ENCODE measurements at places on chromosomes 13 and 19.

DNA sequence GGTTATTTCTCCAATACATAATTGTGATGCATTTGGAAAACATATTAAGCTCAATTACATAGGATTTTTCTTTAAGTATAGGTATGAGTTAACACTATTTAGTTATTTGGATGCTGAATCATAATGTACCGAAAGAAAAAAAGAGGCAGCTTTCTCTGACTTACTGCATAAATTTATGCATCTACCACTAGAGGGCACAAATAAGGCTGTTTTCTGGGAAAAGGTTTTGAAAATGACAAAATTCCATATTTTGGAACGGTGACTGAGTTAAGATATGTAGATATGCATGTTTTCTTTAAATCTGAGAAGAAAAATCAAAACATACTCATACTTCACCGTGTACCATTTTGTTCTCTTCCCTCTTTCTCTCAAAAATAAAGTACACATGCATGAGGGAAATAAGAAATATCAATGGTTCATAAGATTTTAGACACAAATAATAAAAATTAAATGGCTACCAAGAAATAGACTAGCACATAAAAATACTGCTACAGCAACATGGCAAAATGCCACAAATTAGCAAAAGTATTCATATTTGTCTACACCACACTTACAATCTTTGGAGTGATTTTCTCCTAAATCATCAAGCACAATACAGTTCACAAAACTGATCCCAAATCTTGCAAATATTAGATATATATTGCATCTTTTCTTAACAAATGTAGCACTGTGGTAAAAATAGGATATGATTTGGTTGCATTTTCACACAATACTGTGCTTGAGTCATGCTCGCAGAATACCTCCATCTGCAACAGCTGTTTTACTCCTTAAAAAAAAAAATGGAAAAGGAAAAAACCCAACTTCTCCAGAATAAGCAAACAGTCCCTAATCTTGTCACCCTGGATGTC lies 260.0 kb downstream of the FGF14 start:
- DNase-seq = no peak

DNA sequence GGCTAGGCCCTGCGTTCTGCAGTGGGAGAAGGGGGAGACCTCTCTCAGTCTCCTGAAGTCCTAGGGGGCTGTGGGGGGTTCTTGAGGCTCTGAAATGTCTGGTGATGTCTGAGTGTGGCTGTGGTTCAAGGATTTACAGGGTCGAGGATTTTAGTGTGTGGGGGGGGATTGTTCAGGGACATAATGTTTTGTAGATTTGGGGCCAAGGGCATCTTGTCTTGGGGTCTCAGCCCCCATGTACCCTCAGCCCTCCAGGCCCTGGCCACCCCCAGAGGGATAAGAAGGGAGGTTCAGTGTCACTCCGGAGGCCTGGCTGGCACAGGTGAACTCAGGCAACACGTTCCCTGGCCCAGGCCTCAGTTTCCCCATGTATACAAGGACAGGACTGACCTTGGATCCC lies 2.4 kb upstream of the APC2 start:
- no peak for DNase-seq

- no peak for DNase-seq
Measured at GRCh38 chr19:12997967-12998940, 3.0 kb downstream of the NFIX start.

- DNase-seq = no peak
Measured at GRCh38 chr13:100254002-100254401, 165.1 kb downstream of the PCCA start.

DNA sequence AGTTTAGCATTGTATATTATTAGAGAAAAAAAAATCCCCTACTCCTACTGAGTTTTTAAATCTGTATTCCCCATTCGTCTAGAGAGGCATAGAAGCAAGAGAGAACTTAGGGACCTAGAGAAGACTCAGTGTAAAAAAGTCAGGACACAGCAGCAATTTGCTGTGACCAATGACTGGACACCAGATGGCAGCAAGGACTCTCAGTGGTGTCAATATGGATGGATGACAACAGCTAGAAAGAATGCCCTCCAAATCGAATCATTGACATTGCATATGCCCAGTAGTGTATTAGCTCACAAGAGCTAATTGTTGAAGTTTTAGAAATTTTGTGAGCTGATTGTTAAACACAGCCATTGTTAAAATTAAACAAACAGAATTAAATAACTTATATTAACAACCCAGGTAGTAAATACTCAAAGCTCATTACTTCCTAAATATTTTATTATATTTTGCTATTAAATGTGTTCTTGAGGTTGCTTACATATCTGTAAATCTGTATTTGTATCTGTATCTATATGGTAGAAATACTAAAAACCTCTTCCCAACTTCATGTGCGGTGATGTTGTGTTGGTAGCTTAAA lies 43.9 kb downstream of the SIAH3 start:
- DNase-seq = no peak

DNA sequence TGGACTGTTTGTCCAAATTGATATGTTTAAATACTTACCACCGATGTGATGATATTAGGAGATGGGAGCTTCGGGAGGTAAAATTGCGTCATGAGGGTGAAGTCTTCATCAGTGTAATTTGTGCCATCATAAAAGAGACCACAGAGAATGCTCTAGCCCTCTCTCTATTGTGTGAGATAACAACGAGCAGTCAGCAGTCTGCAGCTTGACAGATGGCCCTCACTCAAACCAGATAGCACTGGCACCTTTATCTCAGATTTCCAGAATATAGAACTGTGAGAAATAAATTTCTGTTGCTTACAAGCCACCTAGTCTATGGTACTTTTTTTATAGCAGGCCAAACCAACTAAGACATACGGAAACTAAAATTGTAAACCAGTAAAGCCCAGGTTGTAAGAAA lies 1718.9 kb upstream of the MIR17HG start:
- no peak for DNase-seq

DNA sequence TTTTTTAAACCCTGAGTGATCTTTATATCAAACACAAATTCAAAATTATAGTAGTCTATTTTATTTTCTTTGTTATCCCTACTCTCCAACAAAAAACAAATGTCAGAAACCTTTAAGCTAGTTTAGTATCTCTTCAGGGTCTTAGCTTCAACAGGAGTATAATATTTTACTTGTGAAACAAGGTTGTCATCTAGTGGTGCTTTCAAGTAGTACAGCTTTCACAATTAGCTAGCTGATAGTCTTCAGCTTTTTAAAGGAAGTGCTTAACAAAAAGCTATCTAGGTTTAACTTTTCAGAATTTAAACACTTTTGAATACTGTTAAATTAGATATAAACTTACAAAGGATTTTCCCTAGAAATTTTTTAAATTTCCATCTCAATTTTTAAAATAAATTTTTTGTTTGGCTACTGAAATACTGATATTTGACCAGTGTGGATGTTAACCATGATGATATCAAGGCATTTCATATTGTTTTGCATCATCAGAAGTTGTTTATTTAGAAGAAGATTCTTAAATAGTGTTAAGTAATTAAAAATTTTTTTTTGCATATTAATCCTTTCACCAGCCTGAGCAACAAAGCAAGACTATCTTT lies 34.2 kb downstream of the TDRD3 start:
- DNase-seq = no peak

DNA sequence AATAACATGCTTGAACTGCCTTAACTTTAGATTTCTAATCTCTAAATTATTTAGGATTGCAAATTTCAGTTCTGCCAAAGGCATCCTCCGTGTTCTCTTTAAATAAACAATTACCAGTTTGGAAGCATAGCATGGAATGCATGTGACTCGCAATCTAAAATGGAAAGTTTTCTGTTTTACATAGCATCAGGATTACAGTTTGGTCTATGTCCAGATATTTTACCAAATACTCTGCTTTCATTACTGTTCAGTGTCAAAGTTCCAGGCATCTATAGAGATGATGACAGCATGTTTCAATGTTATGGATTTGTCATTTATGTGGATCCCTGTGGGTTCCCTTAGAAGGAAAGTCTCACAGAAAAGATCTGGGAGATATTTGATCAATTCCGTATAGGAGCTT lies 16.8 kb downstream of the FLT1 start:
- no peak for DNase-seq

DNA sequence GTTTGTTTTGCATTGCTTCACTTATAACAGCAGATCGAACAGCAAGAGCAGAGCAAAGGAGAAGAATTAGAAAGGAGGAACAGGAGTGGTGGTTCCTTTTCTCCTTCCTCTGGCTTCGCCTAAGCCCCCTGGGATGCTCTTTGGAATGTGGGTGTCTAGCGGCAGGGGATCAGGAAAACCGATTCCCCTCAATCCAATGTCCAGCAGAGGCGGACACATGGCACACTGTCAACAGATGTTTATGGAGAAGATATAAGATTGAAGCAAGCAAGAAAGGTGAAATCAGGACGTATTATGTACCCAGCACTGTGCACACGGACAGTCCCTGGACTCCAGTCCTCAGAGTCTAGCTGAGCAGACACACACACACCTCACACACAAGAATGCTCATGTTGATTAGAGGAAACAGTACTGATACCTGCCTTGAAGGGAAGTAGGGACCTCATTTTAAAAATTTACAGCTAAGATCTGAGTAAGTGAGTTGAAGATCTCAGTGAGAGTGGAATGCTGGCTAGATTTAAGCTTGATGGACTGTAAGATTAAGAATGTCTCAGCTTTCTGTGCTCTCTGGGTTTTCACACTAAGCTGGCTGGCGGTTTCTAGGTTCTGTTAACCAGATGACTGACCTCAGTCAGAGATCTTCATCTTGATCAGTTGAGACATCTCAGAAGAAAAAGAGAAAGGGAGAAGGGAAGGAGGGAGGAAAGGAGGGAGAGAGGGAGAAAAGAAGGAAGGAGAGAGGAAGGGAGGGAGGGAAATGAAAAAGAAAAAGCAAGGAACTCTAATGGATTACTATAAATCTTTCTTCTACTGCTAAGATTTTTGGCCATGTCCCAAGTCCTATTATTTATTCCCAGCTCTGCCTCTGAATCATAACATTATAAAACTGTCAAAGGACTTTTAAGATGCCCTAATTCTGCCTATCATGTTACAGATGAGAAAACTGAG lies 44.8 kb downstream of the FLT1 start:
- no peak for DNase-seq

DNA sequence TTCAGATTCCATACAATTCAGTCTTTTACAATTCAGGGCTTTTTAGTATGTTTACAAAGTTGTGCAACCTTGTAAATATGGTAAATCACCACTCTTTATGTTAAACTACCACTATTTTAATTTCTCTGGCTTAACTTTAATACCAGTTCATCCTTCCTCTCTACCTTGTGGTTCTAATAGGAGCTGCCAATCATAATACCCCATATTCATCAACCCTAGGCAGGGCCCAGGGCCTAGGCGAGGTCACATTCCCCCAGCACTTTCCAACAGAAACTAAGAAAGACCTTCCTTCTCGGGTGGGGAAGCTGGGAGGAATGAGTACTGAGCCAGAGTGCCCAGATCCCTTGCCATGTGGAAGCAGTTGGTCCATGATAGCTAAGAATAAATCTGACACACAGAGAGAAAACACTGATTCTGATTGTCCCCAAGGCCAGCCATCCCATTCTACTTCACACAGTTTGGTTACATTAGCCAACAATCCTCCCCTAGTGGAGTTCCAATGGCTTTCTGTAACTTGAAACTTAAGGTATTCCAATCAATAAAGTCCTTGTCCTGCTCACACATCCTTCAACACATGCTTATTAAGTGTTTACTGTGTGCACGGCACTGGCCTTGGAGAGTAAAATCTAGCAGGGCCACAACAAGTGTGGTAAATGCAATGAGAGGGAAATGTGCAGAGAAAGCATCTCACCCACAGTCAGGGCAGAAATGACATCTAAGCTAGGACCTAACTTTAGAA lies 76.8 kb downstream of the NUFIP1 start:
- no peak for DNase-seq

GRCh38 chr19:1080360-1081161 lies 13.6 kb downstream of the ARHGAP45 start:
- DNase-seq = no peak

DNA sequence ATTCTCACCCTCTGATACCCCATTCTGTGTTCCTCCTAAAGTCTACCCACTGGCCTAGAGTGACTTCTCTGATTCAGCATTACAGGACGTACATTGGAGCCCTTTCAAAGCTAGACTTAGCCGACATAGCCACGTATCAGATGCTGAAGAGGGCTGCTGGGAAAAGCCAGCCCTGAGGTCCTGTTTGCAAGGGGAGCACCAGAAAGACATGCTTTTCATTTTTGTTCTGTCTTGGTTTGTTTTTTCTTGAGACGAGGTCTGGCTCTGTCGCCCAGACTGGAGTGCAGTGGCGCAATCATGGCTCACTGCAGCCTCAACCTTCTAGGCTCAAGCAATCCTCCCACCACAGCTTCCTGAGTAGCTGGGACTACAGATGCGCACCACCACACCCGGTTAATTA lies 6.3 kb upstream of the ZSWIM4 start:
- no peak for DNase-seq

DNA sequence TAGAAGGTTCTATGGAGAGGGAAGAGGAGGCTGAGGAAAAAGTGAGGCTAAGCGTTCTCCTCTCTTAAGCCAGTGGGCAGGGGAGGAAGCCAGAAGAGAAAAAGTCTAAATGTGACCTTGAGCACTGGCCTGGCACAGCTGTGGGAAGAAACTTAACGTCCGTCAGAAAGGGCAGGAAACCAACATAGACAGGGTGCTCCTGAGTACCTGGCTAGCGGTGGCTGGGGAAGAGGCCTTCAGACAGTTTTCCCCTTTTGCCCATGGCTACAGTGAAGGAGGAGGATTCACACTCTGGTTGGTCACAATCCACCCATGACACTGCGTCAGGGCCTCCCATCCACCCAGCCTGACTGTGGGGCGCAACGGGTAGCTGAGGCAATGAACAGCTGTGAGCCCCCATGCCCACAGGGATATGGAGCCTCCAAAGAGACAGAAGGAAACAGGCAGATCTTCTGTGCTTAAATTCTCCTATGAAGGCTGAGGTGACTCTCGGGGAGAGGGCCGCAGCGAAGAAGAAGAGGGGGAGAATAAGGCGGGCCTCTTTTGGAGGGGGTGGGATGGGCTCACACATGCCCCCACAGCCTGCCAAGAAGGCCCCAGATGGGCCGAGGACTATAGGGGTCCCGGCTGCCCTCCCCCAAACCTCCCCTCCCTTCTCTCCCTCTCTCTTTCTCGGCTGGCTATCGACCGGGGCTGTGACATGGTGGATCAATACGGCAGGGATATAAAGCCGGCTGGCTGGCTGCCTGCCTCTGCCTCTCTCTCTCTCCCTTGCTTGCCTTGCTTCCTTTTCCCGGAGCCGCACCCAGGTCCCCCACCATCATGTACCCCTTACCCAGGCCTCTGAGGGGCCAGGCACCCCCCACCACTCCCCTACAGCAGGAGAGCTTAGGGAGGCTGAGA lies 19.8 kb upstream of the POU2F2 start:
- no peak for DNase-seq

- no peak for DNase-seq
Measured at GRCh38 chr19:44809577-44810233, 802 bp downstream of the BCAM start.
